ENCODE measurements at places on chromosomes 1 and 21. TPM values are rescaled to one million over a fixed set of nuclear protein-coding genes. Genes with fewer than 3 reads are reported as not detected.

GRCh38 chr1:40003156-40004093 is 37.1 kb upstream of the CAP1 start:
- no peak for DNase-seq
- no peaks in the 10 kb centered on the region for H3K36me3 ChIP-seq
- H3K4me1 ChIP-seq, result no peaks in the 10 kb centered on the region
- no peak overlapping the region for H3K27ac ChIP-seq
- no peaks in the 10 kb centered on the region for H3K27me3 ChIP-seq

The CLCA4 gene
- not detected for total RNA-seq

- no peak overlapping the region for H3K4me3 ChIP-seq
These were observed 40.1 kb upstream of the LRRC8D start for GRCh38 chr1:89780721-89781120.

- H3K27ac ChIP-seq, result no peak overlapping the region
- no peaks in the 10 kb centered on the region for H3K4me1 ChIP-seq
- no peak for DNase-seq
These were observed 150.3 kb downstream of the TIAM1 start for GRCh38 chr21:31193761-31194160.

The CDK18 gene
- total RNA-seq, result 9.2 TPM

The SLC45A1 gene
- total RNA-seq, result 5.7 TPM

DNA sequence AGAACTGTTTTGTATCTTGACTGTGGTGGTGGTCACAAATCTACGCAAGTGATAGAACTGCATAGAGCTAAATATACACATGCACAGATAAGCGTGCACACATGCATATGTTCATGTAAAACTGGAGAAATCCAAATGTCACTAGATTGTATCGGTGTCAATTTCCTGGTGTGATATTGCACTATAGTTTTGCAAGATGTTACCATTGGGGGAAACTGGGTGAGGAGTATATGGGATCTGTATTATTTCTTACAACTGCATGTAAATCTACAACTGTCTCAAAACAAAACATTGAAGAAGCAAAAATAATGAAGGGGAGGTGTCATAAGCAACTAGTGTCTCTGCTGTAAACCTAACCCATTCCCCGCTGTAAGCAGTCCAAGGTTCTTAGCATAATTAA is 30.2 kb downstream of the FAM163A start:
- no peak for DNase-seq
- no peaks in the 10 kb centered on the region for H3K4me1 ChIP-seq
- no peaks in the 10 kb centered on the region for H3K36me3 ChIP-seq
- no peaks in the 10 kb centered on the region for H3K27me3 ChIP-seq
- no peak overlapping the region for H3K27ac ChIP-seq

DNA sequence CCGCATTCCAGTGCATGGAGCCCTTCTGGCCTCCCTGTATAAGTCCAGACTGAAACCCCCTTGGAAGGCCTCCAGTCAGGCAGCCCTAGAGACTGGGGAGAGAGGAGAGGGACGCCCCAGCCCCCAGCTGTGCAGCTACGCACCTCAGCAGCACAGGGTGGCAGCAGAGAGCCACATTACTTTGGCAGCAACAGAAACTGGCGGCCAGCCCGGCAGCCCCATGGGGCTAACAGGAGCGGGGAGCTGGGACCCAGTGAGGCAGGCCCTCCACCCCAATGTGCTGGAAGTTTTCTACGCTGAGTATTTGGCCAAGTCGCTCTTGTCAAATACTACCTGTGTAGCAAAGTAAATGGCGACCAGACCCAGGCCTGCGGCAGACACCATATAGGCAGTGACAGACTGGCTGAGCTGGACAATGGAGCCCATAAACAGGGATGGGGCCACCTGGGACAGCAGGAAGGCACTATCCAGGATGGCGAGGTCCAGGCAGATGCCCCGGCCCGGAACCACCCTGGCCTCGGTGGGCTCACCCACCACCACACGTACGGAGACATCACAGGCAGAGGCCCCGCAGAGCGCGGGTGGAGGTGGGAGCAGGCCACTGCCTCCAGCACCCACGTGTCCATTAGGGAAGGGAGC is 21.2 kb downstream of the SLC45A3 start:
- no peaks in the 10 kb centered on the region for H3K27me3 ChIP-seq
- H3K36me3 ChIP-seq, result no peaks in the 10 kb centered on the region
- peak; percentile 87 for DNase-seq
- H3K4me1 ChIP-seq, result peaks cover 6% of the 10 kb centered on the region
- H3K27ac ChIP-seq, result no peak overlapping the region

- H3K36me3 ChIP-seq, result no peaks in the 10 kb centered on the region
- H3K27me3 ChIP-seq, result no peaks in the 10 kb centered on the region
- peak overlapping the region; percentile 63 for H3K27ac ChIP-seq
- no peaks in the 10 kb centered on the region for H3K4me1 ChIP-seq
These were observed 68.9 kb downstream of the CDC7 start for GRCh38 chr1:91569411-91570119.

The SYCP1 gene
- total RNA-seq, result not detected

- H3K4me1 ChIP-seq, result peaks cover 14% of the 10 kb centered on the region
- no peaks in the 10 kb centered on the region for H3K36me3 ChIP-seq
- H3K27ac ChIP-seq, result peak within 1 kb of the TSS; percentile 43
- H3K4me3 ChIP-seq, result no peak within 1 kb of the TSS
- H3K27me3 ChIP-seq, result peaks cover 45% of the 10 kb centered on the region
These were observed at the start of gene TRPM2 for GRCh38 chr21:44353191-44353970. Gene TRPM2, plus strand, starts transcription at chr21:44353621. Its CDS starts 80 bp downstream, at chr21:44353701.

DNA sequence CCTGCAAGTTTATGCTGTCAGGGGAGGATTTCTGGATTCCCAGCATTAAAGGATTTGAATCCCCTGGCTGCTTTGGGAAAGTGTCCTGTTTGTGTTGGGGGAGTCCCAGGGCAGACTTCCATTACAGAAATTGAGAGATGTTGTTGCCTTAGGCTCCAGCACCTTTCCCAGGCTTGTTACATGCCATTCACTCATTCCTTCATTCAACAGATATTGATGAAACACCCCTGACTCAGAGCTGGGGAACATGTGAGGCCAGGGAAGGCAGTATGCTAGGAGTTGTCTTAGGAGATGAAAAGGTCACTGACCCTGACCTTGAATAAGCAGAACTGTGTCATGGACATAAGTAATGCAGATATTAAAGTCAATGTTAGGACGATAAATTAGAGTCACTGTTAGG is 161.7 kb downstream of the NTMT2 start:
- H3K27ac ChIP-seq, result no peak overlapping the region
- DNase-seq, result no peak
- H3K27me3 ChIP-seq, result no peaks in the 10 kb centered on the region
- H3K36me3 ChIP-seq, result no peaks in the 10 kb centered on the region

The UBL4B gene
- total RNA-seq, result not detected

DNA sequence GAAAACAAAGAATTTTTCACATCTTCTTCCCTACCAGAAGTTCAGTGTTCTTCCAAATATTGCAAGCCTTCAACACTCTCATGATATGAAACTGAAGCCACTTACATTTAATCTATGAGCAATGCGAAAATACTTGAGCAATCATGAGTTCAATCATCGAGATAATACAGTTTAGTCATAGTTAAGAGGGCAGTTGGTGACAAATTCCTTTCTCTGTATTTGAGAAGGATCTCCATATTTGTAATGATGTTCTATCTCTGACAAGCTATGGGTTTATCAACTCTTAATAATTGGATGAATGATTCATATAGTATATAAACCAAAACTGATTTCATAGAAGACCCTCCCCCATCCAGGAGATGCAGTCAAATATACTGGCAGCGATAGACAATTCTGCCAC is 29.7 kb upstream of the PYHIN1 start:
- H3K4me3 ChIP-seq, result no peak overlapping the region
- H3K27ac ChIP-seq, result no peak overlapping the region
- H3K4me1 ChIP-seq, result no peaks in the 10 kb centered on the region
- H3K36me3 ChIP-seq, result no peaks in the 10 kb centered on the region
- no peaks in the 10 kb centered on the region for H3K27me3 ChIP-seq

The KAZN gene
- 29.2 TPM for total RNA-seq

DNA sequence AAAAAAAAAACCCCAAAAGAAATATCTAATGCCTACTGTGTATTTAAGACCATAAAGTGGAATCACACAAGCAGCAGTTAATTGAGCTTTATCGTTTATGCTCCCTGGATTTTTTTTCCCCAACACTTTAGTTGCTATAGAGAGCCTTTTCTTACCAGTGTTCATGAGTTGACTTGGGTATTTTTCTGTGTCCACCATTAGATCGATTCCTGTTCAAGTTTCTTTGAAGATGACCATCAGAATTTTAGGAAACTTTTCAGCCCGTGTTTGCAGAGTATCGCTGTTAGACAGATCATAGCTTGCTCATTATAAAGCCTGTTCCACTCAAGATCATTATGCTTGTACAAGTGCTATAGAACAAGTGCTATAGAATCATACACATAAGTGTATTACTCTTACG is 1.5 kb downstream of the RALGPS2 start:
- H3K4me3 ChIP-seq, result peak overlapping the region; percentile 64
- no peak for DNase-seq
- no peaks in the 10 kb centered on the region for H3K27me3 ChIP-seq
- no peaks in the 10 kb centered on the region for H3K36me3 ChIP-seq

- H3K27me3 ChIP-seq, result no peaks in the 10 kb centered on the region
- no peaks in the 10 kb centered on the region for H3K36me3 ChIP-seq
- no peak overlapping the region for H3K27ac ChIP-seq
- H3K4me1 ChIP-seq, result peaks cover 6% of the 10 kb centered on the region
- peak overlapping the region; percentile 54 for H3K4me3 ChIP-seq
These were observed 1.5 kb upstream of the SPATC1L start for GRCh38 chr21:46185716-46186115.

Measured in tibial nerve (tissue), 4 donors.